Activated T-helper 17 cell treated with anti-CD3 and anti-CD28 coated beads, Interleukin-2, amount 50 U/mL, for 72 hours (primary cell): ENCODE measurements at places on chromosomes 4 and X. TPM values are rescaled to one million over a fixed set of nuclear protein-coding genes. Genes with fewer than 3 reads are reported as not detected.

Gene NONO
- 394 TPM for total RNA-seq

Gene KLHL13
- 0.09 TPM for total RNA-seq

Gene PUDP
- 11.2 TPM for total RNA-seq

Gene TMPRSS11E
- not detected for total RNA-seq

Gene NUDT10
- 0.82 TPM for total RNA-seq

Gene FRG2
- total RNA-seq, result 0.69 TPM

Gene PWWP3B
- not detected for total RNA-seq

Gene BEND2
- not detected for total RNA-seq

Gene SLC6A14
- not detected for total RNA-seq

Gene SPACA5
- total RNA-seq, result not detected

Gene MAP7D3
- total RNA-seq, result 13.6 TPM

Gene PLAC8
- total RNA-seq, result 58.9 TPM

Gene TMPRSS11F
- not detected for total RNA-seq

DNA sequence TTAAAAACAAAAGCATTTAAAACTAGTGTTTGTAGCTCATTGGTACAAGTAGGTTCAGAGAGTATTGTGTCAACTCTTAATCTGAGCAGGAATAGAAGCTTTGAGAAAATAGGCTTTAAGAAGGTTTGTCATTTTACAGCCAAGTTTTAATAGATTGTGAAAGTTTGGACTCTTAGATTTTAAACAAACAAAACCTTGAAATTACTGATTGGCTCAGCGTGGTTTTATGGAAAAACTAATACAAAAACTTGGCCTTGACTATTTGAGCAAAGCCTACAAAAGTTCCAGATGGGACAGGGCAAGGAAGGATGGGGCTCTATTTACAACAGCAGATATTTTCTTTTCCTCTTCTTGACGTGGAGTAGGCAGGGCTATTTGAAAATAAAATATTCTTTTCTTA is 16.5 kb downstream of the ZFX start:
- no peak for ATAC-seq

DNA sequence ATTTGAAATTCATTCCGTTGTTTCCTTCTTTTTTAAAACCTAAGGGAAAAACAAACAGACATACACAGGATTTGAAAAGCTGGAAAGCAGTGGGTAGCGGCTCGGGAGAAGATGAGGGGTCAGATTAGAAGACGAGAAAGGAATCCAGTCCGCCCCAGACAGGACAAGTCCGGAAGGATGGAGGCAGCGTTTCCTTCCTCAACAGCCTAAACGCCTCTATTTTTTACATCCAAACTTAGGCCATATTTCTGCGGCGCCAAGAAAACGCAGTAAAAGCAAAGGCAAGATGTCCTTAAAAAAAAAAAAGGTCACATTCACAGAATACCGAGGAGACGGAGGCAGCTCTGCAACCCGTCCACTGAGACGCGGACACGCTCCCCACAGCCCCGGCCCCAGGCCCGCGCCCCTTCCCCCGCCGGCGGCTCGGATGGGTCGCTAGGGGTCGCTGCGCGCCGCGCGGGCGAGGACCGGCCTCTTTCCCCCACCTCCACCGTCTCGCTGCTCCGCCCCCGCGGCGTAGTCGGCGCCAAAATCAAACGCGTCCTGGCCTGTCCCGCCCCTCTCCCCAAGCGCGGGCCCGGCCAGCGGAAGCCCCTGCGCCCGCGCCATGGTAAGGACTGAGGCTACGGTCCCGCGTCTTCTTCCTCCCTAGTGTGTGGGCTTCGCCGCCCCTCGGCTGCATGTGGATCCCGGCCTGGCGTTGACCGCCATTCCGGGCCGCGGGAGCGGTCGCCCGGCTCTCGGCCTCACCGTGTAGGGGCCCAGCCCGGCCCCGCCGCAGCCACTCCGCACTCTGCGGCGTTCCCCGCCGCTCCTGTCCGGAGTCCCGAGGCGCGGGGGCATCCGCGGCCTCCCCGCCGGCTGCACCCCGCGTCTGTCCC is at the start of gene MND1:
Gene MND1 (plus strand): TSS at position 558 of the 881 bp plus-strand sequence. CDS start 50 bp downstream, at position 608.
- peak; percentile 92 for ATAC-seq

- ATAC-seq, result peak; percentile 18
These were observed 16.9 kb downstream of the STAP1 start for GRCh38 chr4:67575232-67576058.

GRCh38 chr4:16118090-16118489 is 34.3 kb upstream of the PROM1 start:
- no peak for ATAC-seq

DNA sequence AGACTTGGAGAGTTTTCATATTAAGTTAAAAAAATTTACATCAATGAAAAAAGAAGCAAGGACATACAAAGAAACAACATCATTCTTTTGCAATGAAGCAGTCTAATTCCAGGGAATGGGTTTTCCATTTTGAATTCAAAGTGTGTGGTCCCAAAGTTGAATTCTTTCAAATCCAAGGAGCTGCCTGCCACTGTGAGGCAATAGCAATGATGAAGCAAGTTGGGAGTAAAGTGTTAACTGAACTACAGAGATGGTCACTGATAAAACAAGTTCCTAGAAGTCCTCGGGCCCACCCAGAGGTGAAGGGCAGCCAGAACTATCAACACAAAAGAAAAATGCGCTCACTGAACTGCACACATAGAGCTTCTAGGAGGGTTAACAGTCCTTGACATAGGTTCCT is 115.9 kb downstream of the RAB28 start:
- ATAC-seq, result no peak

DNA sequence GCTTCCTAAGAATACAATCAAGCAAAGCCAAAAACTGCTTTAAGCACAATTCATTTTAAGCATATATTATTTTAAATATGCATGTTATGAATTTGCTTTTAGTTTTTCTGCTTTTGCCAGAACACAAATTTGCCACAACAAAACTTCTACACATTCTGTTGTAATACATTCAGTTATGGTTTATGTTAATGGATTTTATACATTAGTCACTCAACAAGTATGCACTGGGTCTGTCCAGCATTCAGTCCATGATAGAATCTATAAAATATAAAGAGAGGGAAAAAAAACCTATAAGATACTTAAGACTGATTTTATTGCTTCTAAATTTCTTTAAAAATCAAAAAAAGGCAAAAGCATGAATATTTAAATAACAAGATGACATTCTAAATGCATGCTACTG is 22.2 kb downstream of the IQCM start:
- no peak for ATAC-seq

DNA sequence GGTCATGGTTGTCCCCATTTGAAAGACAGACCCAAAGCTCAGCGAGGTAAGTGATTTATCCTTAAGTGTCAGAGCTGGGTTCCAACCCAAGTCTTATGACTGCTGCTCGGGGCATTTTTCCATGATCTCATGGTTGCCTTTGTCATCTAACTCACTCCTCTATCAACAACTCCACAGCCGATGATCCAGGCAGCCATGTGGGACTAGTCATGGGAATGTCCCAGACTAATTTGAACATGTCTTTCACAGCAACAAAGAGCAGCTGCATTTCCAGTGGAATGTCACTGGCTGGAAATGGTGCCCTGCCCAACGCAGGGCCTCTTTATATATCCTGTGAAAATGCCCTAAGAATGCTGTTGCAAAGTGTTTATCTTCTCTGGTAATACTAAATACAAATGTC is 284.8 kb upstream of the PPARGC1A start:
- ATAC-seq, result no peak

GRCh38 chrX:111886678-111887077 is 10.7 kb downstream of the TRPC5OS start:
- no peak for ATAC-seq

- no peak for ATAC-seq
These were observed 23.8 kb downstream of the DDIT4L start for GRCh38 chr4:100166297-100167039.

- ATAC-seq, result no peak
These were observed 120.3 kb downstream of the CHRNA9 start for GRCh38 chr4:40455340-40455902.

DNA sequence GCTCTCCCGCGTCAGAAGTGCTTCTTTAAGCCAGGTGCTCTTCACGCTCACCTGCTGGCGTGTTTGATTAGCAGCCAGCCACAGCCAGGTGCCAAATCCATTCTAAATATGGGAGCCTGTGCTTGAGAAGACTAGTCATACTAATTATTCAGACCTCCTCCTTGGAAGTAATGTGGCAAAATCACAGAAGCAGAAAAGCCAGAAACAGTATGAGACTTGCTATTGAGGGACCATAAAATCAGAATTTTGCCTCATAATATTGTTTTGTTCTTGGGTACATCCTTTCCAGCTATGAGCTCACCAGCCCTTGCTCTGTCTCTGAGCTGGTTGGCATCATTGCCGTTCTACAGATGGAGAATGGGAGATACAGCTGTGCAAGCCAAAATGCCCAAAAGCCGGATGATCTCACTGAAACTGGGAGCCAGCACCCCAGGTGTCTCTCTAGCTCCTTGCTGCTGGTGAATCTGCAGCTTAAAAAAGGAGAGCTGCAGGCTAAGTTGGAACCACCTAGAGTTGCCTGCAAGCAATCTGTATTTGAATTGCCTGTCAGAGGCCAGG is 205.4 kb downstream of the SHROOM3 start:
- ATAC-seq, result no peak

DNA sequence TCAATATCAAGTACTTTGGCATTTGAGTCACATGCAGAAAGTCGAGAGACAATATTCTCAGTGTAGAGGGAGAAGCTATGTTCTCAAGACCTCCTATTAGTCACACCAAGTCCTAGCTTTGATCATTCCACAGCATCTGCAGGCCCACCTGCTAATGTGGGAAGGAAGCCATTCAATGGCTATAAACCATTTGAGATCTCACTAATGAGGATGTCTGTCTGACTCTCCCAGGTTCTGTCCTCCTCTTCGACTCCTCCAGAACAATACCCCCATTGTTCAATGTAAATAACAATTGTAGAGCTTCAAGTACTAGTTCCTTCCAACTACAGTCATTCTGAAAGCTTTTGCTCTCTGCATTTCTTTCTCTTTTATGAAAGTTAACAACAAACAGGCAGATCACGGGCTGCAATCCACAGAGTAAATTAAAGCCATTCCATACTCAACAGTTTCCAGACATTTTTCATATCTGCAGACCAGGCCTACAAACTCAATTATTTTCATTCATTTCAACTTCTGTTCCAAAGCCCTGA is 140.2 kb upstream of the EDNRA start:
- no peak for ATAC-seq
